ENCODE measurements at places on chromosomes 5 and 9. TPM values are rescaled to one million over a fixed set of nuclear protein-coding genes. Genes with fewer than 3 reads are reported as not detected.

Gene CARTPT
- total RNA-seq, result not detected

- DNase-seq, result peak; percentile 98
These were observed 12.9 kb downstream of the HAVCR1 start for GRCh38 chr5:157046041-157046440.

Gene PCDHA8
- under 0.01 TPM for total RNA-seq

- no peak for DNase-seq
These were observed 71.4 kb upstream of the WDR41 start for GRCh38 chr5:77563475-77563874.

DNA sequence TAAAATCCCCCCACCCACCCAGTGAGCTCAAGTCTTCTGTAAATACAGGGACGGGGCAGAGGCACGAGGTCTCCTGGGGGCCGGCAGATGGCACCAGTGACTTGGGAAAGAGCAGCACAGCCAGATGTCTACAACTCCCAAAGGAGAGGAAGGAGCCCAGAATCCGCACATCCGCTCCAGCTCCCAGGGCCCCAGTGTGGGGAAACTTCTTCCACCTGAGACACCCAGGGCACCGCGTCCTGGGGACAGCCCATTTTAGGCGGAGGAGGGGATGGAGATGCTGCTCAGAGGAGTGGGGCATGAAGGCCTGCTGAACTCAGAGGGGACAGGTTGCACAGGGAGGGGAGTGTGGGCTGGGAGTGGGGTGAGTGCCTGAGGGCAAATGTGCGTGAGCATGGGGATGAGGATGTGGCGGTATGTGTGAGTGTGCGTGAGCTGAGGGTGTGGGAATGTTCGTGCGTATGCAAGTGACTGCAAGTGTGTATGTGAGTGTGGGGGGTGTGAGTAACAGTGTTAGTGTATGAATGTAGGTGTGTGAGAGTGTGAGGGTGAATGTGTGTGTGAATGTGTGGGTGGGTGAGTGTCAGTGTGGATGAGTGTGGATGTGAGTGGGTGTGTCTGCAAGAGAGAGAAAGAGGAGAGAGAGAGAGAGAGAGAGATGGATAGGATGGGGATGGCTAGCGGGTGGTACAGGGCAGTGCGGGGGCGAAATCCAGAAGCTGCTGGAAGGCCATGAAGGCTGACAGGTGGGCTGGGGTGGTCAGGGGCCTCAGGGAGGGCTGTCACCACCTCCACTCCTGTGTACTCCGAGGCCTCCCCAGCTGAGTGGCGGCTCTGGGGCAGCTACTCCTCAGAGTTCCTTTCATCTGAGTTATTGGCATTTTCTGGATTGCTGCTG lies 63.5 kb downstream of the DUSP1 start:
- no peak for DNase-seq

Gene ISOC1
- 23.9 TPM for total RNA-seq

Gene NOP16
- total RNA-seq, result 17.8 TPM

Gene FGF10
- 0.08 TPM for total RNA-seq

GRCh38 chr5:3353561-3353960 lies 242.1 kb upstream of the IRX1 start:
- DNase-seq, result no peak

Gene IL33
- 0.68 TPM for total RNA-seq

Gene C9orf50
- not detected for total RNA-seq

GRCh38 chr5:157322581-157322980 lies 56.7 kb downstream of the CYFIP2 start:
- no peak for DNase-seq

- no peak for DNase-seq
These were observed 12.5 kb downstream of the COMMD10 start for GRCh38 chr5:116097301-116097700.

Gene KIF4B
- not detected for total RNA-seq

GRCh38 chr5:53678981-53679660 lies 118.7 kb downstream of the NDUFS4 start:
- no peak for DNase-seq

Gene FKTN
- 16.9 TPM for total RNA-seq

DNA sequence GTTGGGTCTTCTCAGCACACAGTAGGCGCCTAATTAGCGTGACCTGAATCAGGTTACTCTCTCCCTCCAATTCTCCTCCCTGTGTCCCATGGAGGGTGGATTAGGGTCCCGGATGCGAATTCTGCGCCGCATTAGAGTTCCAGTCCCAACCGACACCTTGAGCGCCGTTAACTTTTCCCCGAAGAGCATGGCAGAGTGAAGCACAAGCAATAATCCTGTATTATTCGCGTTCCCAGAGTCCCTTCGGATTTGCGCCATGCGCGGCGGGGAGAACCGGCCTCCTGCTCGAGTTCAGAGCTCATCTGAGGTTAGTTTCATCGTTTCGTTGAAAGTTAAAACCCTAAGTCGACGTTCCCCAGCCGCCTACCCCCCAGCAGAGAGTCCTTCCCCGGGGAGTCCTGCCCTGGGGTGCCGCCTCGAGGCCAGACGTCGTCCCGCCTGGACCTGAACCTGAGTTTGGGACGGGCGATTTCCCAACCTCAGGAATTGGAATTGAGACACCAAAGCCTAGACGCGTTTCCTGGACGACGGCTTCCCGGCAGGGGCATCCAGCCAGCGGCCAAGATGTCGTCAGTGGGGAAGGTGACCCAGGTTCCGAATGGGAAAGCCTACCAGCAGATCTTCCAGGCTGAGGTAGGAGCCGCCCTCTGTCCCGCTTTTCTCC lies at the start of gene CCDC180:
TSS of gene CCDC180 (plus strand) at position 160 of the 664 bp plus-strand sequence. CDS start at position 565, 405 bp downstream.
- DNase-seq, result no peak

- DNase-seq, result no peak
These were observed 156.5 kb downstream of the GAS1 start for GRCh38 chr9:86790805-86791204.

DNA sequence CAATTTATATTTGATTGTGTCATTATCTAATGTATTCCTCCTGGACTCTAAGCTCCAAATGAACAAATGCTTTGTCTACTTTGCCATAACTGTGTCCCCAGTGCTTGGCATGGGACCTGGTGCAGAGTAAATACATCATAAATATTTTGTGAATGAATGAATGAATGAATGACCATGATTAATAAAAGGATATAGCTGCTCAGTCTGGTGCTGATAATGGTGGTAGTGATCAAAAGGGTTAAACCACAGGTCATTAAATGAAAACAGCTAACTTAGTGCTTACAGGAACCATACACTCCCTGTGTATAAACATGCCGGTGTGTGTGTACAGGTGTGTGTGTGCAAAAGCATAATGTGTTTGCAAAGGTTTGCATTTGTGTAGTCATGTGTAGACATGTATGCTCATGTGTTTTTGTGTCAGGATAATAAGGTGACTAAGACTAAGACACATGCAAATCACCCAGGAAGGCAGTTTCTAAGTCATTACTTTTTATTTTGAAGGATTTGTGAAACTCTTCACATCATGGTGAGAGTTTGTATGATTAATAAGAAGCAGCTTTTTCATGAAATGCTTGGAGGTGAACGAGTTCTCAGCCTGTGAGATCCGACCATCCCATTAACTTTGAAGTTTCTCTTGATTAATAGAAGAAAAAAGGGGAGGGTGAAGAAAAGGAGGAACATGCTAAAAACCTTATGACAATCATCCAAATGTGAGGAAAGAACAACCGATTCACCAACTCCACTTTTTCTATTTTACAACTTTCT lies 24.6 kb downstream of the SPARC start:
- no peak for DNase-seq

DNA sequence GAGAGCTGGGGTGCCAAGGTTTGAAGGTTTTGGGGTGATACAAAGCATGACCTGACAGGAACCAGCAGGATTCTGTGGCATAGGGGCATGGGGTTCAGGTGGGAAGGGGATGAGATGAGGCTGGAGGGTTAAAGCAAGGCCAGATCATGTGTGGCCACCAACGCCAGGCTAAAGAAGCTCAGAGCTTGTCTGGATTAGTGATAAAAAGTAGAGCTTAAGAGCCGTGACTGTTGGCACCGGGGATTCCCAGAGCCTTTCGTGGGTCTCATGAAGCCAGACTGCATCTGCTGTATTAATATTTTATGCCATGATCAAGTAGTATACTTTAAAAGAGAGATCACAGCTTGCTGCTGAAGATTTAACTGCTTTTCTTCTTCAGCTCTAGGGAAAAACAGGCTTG lies 8.5 kb upstream of the GSN start:
- DNase-seq, result no peak

DNA sequence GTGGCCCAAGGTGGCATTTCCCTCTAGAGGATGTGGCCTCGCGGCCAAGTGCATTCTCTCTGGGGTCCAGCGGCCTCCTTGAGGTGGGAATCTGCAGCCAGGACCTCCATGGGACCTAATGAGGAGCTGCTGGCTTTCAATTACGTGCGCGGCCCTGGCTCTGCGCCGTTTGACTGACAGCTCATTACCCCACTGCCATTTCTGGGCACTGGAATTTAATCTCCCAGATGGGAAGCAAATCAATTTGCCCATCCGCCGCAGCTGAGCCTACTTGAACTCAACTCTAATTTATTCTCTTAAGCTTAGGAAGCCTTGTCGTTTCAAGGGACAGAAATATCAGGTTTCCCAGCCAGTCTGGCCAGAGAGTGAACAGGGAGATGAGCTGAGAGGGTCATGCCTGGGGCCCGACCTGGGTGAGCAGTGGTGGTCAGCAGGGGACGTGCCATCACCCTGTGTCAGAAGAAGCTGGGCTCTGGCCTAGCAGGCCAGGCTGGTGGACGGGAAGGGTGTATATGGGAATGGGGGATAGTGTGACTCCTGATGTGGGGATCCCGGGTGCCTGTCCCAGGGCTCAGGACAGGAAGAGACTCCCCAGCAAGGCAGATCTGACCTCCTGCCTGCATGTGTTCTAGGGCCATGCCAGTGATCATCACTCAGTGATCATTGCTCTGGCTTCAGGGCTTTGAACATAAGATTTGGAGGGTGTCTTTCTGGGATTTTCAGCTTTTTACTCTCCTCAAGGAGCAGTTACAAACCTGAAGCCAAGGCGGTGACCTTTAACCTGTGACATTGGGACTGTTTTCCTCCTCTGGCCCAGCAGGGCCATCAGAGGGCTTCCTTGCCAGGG lies 69.7 kb downstream of the MACROH2A1 start:
- no peak for DNase-seq

Gene FRRS1L
- total RNA-seq, result 0.14 TPM

All from kidney epithelial cell (primary cell).